Kidney (tissue), 22 donors: ENCODE measurements at places on chromosomes 11 and 22.

DNA sequence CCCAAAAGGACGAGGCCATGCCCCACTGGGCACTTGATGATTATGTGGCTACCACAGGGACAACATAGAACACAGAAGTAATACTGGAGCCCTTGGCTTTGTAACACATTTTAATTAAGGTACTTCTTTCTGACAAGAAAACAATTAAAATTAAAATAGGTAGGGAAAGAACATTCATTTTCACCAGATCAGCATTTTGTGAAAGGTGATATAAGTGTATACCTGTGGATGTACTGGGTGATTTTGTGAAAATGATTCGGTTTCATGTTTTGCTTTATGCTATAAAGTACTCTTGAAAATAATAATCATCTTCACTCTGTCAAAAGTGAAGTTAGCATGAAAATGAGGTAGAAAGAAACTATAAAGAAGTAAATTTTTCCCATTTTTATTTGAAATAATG is 876 bp downstream of the MS4A12 start:
- no peak for DNase-seq
- H3K4me3 ChIP-seq: no peak overlapping the region
- no peaks in the 10 kb centered on the region for H3K36me3 ChIP-seq
- H3K4me1 ChIP-seq: no peaks in the 10 kb centered on the region

DNA sequence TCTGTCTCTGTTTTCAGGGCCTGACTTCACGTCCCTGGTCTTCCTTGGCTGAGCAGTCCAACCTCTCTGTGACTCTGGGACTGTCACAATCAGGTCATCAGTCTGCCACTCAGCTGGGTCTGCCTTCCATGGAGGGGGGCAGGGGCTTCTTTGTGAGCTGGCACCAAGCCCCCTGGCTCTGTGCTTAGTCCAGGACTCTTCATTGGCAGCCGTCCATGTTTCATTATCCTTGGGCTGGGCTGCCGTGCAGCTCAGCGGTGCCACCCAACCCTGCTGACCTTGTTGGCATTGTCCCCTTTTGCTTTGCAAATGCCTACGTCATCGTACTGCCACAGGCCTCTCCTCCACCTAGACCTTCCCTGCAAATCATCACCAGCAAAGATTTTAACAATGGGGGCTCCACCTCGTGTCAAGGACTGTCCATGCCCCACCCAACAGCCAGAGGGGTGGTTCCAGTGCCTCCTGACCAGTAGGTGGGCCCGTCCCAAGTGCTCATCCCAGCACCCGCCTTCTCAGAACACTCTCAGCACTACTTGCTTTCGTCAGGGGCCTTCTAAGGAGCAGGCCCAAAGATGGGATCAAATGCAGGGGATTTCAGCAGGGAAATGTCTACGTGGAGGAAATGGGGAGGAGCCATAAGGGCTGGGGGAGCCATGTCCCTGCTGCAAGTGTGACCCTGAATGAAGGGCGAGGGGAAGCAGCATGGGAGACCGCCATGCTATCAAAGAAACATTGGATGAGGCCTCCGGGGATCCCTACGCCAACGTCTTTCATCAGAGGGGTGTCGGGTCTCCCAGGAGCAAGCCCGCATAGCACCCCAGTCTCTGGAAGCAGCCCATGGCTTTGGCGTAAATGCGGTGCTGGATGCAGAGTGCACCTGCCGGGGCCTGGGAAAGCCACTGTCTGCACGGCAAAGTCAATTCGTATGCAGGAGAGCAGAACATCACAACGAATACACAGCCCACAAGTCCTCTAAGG is 18.2 kb downstream of the KRTAP5-6 start:
- no peak overlapping the region for H3K4me3 ChIP-seq
- DNase-seq: no peak
- H3K36me3 ChIP-seq: no peaks in the 10 kb centered on the region
- H3K27ac ChIP-seq: no peak overlapping the region

GRCh38 chr11:33716243-33716642 is 15.6 kb upstream of the C11orf91 start:
- peaks cover 29% of the 10 kb centered on the region for H3K4me1 ChIP-seq
- no peak for DNase-seq
- no peak overlapping the region for H3K4me3 ChIP-seq
- peak overlapping the region; percentile 1 for H3K27ac ChIP-seq

DNA sequence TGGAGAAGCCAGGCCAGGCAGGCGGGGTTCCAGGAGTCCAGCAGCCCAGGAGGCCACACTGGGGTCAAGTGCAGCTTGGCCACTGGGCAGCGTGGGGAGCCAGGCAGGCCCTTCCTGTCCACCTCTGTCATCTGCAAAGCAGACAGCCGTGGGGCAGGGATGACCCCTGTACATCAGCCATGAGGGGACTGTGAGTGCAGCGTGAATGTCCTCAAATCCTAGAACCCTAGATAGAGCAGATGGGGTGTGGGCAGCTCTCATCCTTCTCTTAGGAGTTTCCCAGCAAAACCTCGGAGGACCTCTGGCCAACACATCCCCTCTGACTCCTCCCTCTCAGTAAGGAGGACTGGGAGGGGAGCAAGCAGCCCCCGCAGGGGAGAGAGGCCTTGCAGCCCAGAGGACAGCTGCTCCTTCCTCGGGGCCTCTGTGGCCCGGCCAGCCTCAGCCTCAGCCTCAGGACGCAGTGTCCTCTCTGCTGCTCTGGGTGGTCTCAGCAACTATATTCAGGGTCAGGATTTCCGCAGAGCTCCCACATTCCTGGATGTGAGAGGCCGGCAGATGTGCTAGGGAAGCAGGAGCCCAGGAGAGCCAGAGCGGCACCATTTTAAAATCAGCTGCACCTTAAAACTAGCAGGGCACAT is 820.5 kb downstream of the BRD1 start:
- no peaks in the 10 kb centered on the region for H3K27me3 ChIP-seq
- H3K4me3 ChIP-seq: no peak overlapping the region
- peak; percentile 56 for DNase-seq
- no peak overlapping the region for H3K27ac ChIP-seq
- no peaks in the 10 kb centered on the region for H3K36me3 ChIP-seq

- H3K4me3 ChIP-seq: no peak overlapping the region
- peak; percentile 82 for DNase-seq
- no peak overlapping the region for H3K27ac ChIP-seq
- H3K4me1 ChIP-seq: no peaks in the 10 kb centered on the region
Observed at GRCh38 chr11:15208378-15209222, 93.9 kb downstream of the INSC start.
